ENCODE measurements at places on chromosomes 1 and 21.

GRCh38 chr21:45200581-45201296, 87.0 kb downstream of the POFUT2 start:
- DNase-seq = no peak

- peak; percentile 92 for DNase-seq
These were observed 174.4 kb upstream of the HMCN1 start for GRCh38 chr1:185559684-185560331.

DNA sequence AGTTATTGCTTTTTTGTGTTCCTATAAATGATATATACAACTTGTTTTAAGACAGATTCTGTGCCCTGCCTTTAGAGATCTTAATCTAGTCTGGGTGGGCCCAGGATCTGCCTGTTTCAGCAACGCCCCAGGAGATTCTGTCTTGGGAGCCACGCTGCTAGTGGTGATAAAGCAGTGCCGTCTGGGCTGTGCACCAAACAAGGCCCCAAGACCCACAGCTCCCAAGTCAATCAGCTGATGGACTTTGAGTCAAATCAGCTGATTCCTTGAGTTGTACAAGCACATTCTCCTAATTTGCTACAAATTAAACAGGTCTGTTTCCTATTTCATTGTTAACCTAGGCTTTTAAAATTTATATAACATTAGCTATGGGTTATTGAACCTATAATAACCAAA, 15.7 kb upstream of the SLC44A3 start:
- no peak for DNase-seq

DNA sequence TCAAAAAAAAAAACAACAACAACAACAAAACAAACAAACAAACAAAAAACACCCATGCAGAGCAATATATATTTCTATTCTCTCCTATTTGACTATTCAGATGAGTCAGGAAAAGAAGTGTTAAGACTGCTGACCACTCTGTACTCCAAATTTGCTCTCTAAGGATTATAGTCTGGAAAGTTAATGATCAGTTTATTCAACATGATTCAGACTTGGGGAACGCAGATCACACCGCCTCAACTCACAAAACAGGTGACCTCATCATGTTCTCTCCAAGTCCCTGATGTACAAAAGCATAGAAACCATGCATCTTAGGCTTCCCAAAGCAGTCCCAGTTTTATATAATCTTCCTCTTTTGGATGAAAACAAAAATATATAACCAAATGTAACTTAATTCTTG, 51.9 kb upstream of the PRRC2C start:
- no peak for DNase-seq

- DNase-seq = no peak
These were observed 488.0 kb downstream of the LMO4 start for GRCh38 chr1:87816646-87817045.

DNA sequence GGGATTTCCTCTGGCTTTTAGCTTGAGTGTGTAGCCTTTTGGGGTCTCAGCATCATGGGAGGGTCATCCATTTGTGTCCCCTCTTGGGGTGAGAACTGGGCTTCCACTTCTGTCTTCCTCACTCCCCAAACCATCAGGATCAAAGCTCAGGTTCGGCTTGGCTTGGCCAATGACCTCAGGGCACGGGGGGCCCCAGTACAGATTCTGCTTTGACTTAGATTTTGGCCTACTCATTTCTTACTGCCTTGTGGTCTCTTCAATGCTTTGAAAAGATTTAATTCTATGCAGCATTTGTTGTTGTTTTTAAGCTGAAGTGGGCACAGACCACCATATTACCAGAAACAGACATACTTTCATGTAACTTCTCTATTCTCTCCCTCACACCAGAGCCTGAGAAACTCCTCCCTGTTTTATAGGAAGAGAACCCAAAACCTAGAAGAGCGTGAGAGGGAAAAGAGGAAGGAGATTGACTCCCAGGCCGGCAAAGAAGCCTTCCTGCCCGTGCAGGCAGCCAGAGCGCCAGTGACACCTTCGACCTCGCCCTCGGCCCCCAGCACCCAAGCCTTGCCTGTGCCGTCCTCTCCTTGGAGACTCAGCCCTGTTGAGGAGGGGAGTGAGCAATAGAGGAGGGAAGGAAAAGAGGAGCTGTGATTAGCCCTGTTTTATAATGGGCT, 1.9 kb upstream of the S100A3 start:
- DNase-seq = peak; percentile 75

DNA sequence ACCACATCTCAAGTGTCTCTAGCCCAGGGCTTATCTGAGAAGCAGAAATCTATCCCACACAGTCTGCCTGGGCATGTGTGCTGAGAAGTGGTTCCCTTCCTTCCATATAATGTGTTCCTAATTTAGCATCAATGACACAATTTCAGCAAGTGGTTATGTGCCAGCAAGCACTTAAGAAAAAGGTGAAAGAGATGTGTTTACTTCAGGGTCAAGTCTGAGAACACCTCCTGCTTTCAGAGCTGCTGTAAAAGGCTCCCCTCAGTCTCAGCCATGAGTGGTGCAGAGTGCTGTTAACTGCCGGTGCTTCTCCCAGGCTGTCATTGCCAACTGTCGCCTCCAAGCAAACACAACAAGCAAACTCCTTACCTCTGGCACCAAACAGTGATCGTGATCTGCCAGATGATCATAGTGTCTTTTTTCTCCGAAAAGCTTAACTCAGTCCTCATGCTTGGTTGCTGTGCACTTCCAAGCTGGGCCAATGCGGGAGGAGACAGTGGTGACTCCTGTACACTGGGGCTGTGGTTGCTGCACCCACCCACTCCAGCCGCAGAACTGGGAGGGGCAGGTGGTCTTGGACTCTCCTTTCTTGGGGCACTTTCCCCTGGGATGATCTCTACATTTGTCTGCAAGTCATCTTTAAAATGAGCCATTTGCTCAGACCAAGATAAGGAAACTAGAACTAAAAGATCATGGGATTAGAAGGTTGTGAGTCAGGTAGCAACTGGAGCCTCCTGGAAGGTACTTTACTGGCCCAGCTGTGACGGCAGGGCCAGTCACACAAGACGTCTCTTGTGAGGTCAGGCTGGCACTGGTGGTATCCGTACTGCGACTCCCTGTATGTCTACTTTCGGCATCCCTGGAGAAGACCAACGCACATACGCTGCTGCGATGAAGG, 32.4 kb downstream of the ATP1A1 start:
- no peak for DNase-seq

DNA sequence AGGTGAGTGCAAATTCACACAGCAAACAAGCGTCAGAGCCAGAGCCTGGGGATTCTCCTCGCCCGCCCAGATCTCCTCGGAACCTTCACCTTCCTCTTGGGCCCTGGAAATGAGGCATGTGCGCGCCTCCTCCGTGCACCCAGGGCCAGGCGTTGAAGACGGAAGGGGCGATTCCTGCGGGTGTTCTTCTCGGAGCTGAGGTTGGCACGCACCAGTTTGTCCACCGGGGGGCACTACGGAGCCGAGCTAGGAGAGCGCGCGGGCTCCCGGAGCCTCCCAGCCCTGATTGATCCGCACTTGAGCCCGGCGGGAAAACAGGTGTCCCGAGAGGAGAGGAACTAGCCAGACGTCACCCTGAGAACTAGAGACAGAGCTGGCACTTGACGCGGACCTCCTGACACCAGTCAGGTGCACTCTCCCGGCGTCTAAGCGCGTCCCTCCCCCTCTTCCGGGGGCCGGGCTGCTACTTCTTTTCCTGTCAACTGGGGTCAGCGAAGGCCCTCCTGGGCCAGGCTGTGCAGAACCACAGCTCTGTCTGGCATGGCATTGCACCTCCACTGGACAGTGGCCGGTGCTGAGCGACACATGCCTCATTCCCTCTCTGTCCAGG, 18.3 kb upstream of the SERINC2 start:
- DNase-seq = peak; percentile 88

- no peak for DNase-seq
These were observed 37.3 kb upstream of the COL6A2 start for GRCh38 chr21:46060596-46061061.

DNA sequence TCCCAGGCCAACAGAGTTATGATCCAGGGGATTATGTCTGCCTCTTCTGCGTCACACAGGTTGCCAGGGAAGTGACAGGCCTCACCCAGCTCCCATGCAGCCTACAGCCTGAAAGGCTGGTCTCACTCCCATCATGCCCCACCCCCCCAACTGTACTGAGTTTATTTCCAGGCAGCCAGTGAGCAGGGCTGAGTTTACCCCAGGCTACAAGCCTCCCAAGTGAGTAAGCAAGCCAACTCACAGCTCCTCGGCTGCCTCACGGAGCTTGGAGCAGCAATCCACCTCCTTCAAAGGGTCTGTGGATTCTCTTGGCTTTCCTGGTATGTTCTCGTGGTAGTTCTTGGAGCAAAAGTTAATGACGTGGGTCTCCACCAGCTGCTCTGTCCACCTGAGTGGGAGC, 1147.6 kb upstream of the ADGRL4 start:
- no peak for DNase-seq

GRCh38 chr1:186949173-186949572, 120.4 kb downstream of the PLA2G4A start:
- DNase-seq = no peak

- DNase-seq = no peak
These were observed 25.7 kb upstream of the EPHA8 start for GRCh38 chr1:22537441-22538139.

GRCh38 chr1:245322673-245323072, 167.9 kb downstream of the KIF26B start:
- peak; percentile 8 for DNase-seq

DNA sequence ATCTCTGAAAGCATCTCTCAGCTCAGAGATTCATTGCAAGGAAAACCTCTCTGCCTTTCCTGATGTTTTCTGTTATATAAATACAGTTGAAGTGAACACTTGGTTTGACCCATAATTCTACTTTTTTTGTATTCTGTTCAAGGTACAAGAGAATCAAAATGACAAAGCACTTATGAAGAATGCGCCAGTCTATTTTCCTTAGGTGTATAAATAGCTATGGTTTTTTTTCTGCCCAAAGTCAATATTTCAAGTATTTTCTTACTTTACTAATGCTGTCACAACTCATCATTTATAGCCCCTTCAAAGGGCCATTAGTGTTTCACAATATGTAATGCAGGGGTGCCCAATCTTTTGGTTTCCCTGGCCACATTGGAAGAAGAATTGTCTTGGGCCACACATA, 142.5 kb upstream of the C1orf105 start:
- DNase-seq = no peak

GRCh38 chr1:163351912-163352311, 30.2 kb downstream of the NUF2 start:
- no peak for DNase-seq

DNA sequence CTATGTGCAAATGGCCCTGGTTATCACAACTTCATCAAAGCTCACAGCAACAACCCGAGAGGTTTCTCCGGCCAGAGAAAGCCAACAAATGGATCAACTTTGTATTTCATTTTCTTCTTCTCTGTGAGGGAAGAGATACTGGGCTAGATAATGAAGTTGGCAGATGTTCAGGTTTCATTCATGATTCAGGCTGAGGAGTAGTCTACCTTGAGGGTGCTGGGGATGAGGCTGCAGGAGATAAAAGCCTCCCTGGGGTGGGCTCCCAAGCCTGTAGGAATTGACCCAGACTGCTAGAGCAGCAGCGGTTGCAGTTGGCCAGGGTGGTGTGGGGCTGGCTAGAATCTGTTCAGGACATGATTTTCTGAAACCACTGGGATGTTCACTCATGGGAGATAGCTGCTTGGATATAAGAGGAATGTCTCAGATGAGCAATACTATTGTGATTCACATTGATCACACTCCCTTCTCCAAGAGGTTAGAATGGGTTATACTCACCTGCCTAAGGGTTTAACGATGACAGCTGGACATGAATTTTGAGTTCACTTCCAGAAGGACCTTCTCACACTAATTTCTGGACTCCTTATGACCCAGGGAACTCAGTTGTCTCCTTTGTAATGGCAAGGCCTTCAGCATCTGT, 64.0 kb downstream of the SYT6 start:
- DNase-seq = no peak

GRCh38 chr21:14523234-14523633, 22.9 kb downstream of the SAMSN1 start:
- peak; percentile 84 for DNase-seq

- DNase-seq = no peak
These were observed 489.3 kb upstream of the VAMP3 start for GRCh38 chr1:7281821-7282220.

- no peak for DNase-seq
These were observed at the start of gene GPX7 for GRCh38 chr1:52601991-52602855. Gene GPX7, plus strand, starts transcription at chr1:52602371. Its CDS starts 39 bp downstream, at chr1:52602410.

DNA sequence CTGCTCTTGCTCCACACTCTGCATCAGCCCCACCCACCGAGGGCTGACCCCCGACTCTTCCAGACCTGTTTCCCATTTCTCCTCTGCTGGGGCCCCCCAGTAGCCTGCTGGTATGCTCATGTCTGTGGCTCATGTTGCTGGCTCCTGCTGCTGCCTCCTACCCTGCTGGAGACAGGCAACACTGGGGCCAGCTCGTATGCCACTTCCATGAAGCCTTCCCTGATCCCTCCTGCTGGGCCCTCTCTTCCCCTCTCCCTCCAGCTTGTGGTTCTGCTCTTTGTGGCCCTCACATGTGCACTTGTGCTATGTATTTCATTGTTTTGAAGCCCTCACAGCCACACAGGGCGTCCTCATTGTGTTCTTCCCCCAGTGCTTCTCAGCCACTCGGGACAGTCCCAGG, 40.5 kb downstream of the CNN3 start:
- DNase-seq = no peak

DNA sequence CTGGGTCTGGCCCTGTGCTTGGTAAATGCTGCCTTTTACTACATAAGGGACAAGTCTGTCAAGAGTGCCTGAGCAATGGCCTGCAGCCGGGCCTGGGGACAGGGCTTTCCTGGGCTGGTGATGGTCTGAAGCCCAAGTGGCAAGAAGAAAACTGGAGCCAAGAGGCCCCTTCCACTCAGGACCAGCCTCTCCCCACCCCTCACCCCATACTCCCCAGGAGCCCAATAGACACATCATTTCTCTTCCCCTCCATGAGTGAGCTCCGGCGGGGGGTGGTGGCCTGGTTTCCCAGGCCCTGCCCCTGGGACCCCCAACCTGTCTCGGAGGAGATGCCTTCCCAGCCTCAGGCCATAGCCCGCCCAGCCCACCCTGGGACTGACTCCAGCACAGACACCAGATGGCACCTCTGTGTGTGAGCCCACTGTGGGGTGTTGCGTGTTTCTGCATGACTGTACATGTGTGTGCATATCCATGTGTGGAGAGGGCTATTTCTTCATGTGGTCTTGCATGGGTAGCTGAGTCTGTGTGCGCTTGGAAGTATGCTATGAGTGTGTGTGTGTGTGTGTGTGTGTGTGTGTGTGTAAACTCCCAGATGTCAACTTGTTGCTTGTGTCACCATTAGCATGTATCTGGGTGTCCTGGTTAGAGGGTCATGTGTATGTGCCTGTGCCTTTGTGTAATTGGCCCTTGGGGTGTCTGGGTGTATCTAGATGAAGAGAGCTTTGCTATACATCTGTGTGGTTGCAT, 14.3 kb upstream of the LRP8 start:
- DNase-seq = no peak

DNA sequence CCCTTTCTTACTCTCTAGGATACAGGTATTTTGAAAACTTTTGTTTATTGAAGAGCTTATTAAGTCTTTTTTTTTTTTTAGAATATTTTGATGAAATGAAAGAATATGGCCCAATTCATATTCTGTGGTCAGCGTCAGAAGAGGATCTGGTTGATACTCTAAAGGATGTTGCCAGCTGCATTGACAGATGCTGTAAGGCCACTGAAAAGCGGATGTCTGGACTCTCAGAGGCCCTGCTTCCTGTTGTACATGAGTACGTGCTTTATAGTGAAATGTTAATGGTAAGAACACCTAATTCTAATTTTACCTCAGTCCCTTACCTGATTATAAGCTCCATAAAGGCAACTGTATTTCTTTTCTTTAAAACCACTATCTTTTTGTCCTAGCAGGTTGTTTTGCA, 37.1 kb downstream of the SNX7 start:
- no peak for DNase-seq

- DNase-seq = no peak
These were observed 854 bp downstream of the MYCL start for GRCh38 chr1:39900662-39901463.

- DNase-seq = peak; percentile 64
These were observed 595 bp downstream of the RNF2 start for GRCh38 chr1:185045814-185046492.
